CD4-positive, alpha-beta T cell treated with Interleukin-6 at 100 ng/mL for 8 hours (primary cell): ENCODE measurements at places on chromosomes 6 and 20.

DNA sequence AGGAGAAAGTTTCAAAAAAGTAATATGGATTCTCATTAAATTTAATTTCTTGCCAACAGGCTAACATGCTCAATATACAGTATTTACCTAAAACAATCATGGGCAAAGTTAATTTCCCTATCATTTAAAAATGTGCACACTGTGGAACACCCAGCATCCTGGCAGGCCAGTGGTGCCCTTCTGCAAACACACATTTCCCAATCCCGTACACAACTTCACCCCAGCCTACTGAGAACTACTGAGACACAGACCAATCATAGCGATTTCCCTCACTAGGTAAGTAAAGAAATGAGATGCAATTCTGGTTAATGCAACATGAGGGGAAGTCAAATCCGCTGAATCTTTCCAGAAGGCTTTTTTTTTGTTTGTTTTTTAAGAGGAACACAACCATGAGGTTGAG is 7.6 kb downstream of the USP45 start:
- no peak for DNase-seq

DNA sequence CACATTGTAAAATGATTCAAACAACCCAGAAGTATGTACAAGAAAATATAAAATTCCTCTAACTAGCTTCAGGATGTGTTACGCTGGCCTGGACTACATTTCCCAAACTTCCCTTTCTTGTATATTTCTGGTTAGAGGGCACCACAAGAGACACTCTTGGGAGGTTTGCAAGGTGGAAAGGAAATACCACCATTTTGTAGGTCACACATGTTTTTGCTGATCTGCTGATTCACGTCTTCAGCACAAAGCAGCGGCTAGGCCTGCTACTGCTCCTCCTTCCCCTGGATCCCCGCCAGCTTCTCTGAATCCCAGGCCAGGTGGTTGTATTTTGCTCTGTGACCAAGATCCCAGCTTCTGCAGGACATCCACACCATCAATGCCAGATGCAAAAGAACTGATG is 104.2 kb downstream of the AGPAT4 start:
- DNase-seq: no peak

DNA sequence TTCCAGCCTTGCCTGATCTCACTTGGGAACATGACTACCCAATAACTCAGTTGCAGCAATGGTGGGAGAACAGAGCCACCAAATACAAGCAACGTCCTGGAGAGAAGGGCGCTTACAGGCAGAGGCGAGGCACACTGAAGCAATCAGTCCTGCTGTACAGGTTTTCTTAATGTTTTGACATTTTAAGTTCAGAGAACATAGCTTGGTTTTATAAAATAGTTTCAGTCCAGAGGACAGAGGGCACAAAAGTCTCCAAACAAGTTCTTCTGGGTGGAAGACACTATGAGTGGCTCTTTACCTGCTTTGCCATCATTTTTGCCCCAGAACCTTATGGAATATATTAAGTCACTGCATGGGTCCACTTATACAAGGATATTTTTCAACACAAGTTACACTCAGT is 103.4 kb upstream of the KCNG1 start:
- DNase-seq: no peak

DNA sequence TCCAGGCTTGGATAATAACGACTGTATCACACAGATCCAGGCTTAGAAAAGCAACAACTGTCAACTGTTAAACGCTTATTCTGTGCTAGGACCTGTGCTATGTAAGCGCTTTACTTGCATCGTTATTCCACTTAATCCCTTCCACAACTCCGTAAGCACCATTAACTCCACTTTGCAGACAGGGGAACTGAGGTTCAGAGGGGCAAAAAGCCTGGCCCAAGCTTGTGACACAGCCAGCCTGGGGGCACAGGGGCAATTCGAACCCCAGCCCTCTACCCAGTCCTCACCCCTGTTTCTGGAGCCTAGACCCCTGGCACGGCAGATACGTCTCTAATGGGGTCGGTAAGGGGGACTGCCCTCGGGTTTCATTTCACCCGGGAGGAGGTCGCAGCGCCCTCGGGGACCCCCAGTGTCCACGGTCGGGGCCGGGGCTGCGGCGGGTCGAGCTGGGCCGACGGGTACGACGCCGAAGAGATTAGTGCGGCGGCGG is 411 bp downstream of the DSN1 start:
- DNase-seq: no peak

DNA sequence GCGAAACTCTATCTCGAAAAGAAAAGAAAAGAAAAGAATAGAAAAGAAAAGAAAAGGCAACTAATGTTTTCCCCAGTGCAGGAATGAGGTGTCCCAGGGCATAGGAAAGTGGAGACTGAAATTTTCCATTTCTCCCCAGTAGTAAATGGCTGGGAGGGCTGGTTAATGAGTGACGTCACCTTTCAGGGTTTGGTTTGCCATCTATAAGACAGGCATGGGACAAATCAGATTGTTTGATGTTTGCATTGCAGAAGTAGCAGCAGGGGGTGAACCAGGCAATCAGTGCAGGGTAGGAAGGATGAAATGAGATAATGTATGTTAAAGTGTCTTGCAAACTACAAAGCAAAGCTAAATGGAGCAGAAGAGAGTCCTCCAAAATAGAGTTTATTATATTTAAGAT is 533.4 kb downstream of the PKHD1 start:
- DNase-seq: no peak

DNA sequence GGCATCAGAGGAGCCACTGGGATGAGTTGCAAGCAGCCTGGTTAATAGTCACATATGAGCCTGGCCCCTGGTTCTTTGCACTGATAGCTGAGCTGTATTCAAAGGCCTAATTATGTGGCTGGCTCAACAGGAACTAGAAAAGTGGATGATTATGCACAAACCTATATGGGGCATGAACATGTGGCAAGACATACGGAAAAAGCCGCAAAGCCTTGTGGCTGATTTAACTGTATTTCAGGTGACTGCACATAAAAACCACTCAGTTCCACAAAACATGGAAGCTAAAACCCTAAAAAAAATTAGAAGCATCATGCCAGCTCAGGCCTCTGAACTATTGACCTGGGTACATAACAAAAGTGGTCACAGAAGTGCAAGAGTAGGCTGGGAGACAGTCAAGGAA is 13.0 kb upstream of the MUC22 start:
- DNase-seq: no peak

DNA sequence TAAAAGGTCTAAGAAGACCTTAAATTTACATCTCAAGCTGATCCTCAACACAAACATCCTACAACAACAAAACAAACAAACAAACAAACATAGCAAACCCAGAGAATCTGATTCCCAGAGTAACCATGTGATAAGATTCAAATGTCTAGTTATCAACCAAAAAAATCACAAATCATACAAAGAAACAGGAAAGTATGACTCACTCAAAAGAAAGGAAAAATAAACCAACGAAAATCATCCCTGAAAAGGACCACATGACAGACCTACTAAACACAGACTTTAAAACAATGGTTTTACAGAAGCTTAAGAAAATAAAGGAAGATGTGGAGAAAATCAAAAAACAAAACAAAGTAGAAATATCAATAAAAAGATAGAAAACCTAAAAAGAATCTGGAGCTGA is 18.1 kb downstream of the VNN1 start:
- DNase-seq: no peak

GRCh38 chr20:33826270-33826897 is 15.2 kb downstream of the CHMP4B start:
- DNase-seq: no peak

DNA sequence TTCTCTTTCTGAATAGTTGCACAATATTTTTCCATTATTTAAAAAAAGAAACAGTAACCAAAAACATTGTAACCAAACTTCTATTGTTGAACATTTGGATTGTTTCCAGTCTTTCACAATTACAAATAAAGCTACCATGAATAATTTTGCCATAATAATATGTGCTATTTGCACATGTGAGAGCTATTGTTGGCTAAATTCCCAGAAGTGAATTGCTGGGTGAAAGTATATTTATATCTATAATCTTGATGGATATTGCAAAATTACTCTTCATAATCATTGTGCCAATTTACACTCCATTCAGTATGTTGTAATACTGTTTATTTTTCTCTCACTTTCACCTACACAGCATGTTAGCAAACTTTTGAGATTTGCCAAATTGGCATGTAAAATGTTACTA is 36.6 kb upstream of the SLC22A16 start:
- no peak for DNase-seq

DNA sequence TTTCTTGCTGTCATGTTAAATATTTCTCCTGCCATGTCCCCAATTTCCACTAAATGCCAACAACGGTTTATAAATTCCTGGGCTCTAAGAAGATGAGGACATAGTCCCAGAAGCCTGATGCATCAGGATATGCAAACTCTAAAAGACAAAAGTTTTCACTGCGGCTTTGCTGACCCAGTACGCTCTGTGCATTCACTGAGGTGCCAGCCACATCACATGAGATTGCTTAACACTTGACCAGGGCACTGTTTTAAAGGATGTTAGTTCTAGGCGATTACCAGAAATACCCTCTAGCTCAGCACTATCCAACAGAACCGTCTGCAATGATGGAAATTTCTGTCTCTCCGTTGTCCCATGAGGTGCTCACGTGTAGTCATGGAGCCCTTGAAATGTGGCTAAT is 19.9 kb upstream of the ADTRP start:
- no peak for DNase-seq

GRCh38 chr6:42891199-42891722 is 11.8 kb downstream of the RPL7L1 start:
- no peak for DNase-seq

DNA sequence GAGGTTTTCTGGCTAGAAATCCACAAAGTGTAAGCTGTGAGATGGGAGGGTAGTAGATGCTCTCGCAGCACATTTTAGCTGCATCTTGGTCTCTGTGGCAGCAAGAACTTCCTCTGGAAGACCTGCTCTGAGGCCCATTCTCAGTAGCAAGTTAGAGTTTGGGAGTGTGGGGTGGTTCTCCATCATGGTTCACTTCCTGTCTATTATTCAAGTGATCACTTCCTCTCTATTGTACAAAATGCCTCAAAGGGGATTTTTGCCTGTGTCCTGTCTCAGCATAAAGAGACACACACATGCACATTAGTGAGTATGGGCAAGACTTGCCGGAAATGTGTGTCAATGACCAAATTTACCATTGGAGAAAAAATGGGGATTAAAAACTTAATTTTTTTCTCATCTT is 42.5 kb downstream of the LYRM2 start:
- peak; percentile 5 for DNase-seq

- no peak for DNase-seq
These were observed 77.8 kb downstream of the ATG5 start for GRCh38 chr6:106247733-106248132.

DNA sequence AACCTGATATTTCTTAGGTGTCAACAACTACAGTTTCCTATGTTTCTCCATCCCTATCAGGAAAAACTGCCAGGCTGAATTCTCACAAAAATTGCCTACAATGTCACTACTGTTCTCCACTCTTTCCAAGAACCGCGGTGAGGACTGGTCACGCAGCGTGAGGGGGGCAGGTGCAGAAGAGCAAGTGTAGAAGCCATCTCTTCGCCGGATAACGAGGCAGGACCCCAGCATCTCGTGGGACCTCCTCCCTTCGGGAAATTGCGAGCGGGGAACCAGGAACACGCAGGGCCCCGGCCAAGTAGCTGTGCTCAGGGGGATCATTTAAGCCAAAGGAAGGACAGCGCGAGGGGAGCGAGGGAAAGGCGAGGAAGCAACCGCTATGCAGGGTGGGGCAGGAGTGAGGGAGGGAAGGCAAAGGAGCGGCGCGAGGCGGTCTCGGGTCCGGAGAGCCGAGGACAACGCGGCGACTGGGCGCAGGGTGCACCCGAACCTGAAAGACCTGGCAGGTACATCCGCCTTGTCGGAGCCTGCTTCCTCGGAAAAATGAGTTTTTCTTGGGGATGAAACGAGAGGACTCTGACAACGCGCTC is 559 bp downstream of the APMAP start:
- no peak for DNase-seq

GRCh38 chr6:143193571-143194094 is 132.9 kb downstream of the AIG1 start:
- no peak for DNase-seq

GRCh38 chr6:84892671-84893070 is 128.3 kb upstream of the TBX18 start:
- no peak for DNase-seq

DNA sequence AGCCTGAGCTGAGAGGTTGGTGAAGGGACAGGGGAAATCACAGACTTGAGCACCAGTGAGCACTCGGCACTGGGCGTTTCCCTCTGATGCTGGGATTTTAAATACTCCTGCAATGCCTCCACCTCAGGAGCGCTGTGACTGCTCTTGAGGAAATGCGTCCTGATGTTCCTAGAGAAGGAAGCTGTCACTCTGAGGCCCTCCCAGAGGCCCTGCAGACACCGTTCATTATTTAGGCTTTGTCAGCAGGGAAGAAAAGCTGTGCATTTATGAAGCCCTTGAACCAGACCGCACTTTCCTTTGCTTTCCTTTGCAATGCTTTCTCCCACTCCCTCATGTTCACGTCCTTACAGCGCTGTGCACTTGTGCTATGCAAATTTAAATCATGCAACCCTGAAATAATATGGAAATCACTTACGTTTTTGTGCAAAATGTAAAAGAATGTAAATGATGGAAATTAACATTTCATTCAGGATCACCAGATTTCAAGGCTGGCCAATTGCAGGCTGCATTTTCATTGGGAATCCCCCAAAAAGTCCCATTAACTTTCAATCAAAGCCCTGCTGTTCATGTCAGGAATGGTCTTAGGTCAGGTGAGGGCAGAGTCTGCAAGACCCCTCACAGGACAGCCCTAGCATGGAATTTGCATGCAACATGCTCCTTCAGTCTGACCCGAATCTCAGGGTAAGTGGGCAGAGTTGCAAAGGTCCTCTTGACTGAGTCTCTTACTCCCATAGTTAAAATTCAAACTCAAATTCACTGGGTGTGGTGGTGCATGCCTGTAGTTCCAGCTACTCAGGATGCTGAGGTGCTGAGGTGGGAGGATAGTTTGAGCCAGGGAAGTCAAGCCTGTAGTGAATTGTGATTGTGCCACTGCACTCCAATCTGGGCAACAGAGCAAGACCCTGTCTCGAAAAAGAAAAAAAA is 45.8 kb upstream of the SYNDIG1 start:
- no peak for DNase-seq

GRCh38 chr6:44247338-44248302 is 719 bp downstream of the HSP90AB1 start:
- DNase-seq: peak; percentile 84

GRCh38 chr6:13383328-13384163 is 55.2 kb upstream of the TBC1D7 start:
- DNase-seq: peak; percentile 23

GRCh38 chr6:26260110-26260637 is 104.8 kb upstream of the BTN3A2 start:
- DNase-seq: no peak
